Activated T-cell treated with anti-CD3 and anti-CD28 coated beads for 48 hours (primary cell): ENCODE measurements at places on chromosomes 2 and 18.

DNA sequence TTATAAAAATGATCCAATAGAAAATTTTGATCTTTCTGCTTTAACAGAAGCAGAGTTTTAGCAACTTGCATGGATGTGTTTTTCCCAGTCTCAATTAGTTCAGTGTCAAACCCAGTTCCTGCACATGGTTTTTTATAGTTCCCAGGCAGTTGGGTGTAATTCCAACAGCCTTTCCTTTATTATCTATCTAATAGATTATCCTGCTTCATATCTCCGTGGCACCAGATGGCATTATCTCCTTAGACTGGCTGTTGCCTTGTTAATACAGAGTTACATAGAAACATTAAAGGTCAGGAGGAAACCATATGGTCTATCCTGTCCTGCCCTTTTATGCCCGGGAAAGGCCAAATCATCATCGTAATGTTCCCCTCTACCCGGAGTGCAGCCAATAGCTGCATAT lies 400.9 kb upstream of the SMIM21 start:
- DNase-seq: no peak

DNA sequence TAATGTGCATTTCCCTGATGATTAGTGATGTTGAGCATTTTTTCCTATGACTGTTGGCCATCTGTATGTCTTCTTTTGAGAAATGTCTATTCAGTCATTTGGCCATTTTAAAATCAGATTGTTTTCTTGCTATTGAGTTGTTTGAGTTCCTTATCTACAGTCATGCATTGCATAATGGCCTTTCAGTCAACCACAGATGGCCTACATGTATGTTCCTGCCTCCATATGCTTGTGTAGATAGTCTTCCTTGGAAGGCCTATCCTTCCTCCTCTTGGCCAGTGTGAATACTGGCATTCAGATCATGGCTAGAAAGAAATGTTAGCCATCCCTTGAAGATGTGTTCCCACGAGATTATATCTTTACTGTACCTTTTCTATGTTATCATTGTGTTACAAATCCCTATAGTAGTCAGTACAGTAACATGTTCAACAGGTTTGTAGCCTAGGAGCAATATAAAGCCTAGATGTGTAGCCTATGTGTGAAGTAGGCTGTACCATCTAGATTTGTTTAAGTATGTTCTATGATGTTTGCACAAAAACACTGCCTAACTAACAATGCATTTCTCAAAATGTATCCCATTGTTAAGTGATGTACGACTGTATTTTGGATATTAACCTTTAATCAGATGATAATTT lies 65.6 kb upstream of the CD302 start:
- DNase-seq: no peak

DNA sequence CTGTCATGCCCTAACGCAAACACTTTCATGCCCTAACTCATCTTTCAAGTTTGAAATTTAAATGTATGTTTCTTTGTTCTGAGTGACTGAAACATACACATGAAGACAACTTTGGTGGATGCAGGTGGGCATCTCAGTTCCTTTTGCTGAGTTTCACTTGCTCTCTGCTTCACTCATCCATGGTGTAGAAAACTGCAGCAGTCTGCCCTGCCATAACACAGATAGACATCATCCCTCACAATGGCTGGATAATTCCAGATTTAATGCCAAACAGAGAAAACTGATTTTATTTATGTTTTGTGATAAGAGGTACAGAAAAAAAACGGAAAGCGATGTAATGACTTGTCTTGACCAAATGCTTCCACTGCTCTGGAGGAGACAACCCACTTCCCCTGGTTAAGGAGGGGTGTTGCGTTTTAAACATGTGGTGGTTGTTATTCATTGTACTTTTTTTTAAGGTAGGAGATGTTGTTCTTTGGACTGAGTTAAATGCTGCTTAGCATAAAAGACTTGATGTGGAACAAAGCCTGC lies 70.4 kb downstream of the RHBDD1 start:
- no peak for DNase-seq

DNA sequence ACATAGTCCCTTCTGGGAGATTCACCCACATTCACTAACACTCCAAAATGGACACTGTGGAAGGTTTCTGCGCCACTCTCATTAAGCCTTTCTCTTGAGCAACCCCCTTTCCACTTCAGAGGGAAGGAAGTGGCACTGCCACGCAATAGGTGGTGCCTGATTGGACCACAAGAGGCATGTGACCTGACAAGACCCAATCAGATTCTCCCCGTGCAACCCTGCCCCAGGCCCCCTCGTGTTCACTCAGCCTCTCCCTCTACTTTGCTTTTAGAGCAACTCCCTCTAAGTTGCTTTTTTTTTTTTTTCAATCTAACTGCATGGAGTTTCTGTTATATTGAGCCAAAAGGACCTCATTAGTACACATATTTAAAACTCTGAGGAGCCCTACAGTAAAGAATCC lies 158.0 kb downstream of the EN1 start:
- DNase-seq: no peak

- DNase-seq: no peak
Measured at GRCh38 chr2:44301111-44301510, 25.8 kb downstream of the SLC3A1 start.

DNA sequence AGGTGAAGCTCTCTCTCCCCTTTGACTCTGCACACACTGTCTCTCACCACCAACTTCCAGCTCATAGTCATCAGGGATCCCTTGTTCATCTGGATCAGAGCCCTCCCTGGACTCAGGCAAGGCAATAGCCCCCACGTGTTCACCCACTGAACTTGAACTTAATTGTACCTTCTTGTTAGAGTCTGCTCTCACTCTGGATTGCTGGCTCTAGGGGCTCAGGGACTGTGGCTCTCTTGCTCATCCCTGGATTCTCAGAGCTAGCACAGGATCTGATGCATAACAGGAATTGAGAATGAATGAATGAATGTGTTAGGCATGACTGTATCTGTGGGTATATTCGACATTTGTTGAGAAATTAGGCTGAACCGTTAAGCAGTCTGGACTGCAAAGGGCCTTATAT lies 16.7 kb upstream of the ASAP2 start:
- DNase-seq: no peak
